ENCODE measurements at places on chromosomes 2 and 18.

- no peak for DNase-seq
These were observed 67.0 kb downstream of the PSMG2 start for GRCh38 chr18:12769644-12770440.

DNA sequence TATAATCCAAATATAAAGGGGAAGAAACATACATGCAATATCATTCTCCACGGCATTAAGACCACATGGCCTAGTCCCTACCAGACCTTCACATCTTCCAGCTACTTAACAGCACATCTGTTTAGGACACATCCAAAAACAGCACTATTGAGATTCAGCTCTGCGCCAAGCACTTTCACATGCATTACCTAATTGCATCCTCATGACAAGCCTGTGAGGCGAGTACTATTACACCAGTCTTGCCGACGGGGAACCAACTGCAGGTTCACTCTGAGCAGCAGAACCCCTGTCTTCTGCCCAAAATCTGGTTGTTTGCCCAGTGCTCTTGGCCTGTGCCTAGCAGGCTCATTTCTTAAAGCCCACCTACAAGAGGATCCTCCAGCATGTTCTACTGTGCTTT is 66.7 kb downstream of the AAK1 start:
- no peak for DNase-seq

DNA sequence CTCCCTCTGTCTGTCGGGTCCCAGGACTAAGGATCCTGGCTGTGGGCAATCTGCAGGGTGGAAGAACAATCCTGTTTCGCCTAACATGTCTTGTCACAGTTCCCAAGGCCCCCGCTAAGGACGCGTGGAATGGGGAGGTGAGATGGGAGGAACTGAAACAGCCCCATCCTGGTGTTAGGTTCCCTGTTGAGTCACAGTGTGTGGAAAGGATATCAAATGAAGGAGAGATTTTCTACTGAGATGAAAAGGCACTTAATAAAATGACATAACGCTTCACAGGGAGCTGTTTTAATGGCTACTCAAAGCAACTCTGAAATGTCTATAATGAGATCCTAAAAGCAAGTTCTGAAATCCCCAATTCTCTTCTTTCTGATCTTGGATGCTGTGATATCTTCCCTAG is 52.5 kb downstream of the RAB31 start:
- DNase-seq: no peak

DNA sequence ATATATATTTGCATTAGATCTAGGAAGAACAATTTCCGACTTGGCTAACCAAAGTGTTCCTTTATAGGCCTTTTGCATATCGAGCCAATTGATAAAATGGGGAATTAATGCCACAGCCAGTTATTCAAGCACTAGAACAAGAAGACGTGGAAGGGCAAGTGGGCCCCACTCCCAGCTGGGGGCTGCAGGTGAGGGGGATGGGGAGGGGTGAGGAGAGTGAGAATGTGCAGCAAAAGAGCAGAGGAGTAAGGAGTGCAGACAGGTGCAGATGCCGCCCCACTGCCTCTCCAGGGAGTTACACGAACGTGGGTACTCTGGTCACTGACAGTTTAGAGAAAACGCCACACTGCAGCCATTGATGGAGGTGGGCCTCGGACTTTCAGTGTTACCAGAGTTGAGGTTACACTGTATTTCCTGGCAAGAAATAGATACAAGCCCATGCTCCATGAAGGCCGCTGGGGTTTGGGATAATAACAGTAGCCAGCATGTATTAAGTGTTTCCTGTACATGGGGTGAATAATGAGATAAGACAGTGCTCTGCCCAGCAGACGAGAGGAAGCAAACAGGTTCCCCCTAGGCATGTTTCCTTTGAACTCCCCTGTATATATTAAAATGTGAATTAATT is 40.9 kb downstream of the GORASP2 start:
- DNase-seq: no peak

DNA sequence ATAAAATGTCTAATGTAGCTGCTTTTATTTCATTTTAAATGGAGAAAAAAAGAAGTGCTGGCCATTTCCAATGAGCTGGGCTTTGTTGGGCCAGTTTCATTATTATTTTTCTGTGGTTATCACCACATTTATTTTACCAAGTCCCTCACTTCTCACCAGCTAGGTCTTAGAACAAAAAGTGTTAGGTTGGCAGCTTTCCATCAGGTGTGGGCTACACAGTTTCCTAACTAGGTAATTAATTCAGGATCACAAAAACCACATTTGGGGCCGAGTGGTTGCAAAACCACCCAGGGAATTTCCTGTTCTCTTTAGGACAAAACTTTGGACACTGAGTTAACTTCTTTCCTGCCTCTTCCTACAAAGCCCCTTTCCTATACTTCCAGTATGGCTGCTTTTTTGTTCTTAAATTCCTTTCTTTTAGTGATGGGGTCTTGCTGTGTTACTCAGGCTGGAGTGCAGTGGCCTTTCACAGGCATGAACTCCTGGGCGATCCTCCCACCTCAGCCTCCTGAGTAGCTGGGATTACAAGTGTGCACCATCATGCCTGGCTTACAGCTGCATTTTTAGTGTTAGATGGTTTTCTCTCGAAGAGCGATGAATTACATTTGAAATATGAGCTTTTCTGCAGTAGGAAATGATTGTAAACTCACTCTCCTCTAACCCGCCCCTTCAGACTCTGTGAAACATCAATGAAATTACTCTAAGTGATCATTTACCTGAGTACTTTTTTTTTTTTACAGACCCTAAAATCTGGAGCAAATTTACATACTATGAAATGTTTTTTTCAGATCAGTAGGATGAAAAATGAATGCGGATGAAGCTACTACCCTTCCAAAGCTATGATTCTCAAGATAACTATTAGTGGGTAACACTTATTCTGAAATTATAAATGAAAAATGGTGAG is 2.6 kb upstream of the ZFP36L2 start:
- DNase-seq: peak; percentile 67

DNA sequence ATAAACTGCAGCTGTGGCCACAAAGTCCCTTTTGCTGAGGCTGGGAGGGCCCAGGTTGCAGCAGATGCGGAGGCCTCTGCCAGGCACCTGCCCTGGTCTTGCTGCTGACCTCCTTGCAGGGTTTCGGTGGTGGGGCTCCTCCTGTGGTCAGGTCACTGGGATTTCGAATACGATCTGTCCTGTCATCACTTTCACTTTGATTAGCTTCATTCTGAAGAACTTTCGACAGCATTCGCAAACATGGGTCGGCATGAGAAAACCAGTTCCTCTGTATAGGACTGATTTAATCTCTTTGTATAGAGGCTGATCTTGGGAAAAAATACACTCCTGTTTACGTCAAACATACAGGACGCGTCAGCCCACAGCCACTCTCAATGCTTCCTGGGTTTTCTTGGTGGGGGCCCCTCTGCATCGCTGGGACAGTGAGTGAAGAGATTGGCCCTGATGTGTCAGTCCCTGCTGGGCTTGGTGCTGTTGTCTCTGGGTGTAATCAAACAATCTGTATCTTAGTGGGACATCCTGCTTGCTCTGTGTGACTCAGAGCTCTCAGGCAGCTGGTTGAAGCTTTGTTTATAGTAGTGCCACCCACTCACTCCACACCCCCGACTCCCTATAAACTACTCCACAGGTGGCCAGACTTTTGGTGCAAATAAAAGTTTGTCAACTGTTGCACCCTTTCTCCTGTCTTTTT is 209.4 kb upstream of the CXCR4 start:
- peak; percentile 83 for DNase-seq

DNA sequence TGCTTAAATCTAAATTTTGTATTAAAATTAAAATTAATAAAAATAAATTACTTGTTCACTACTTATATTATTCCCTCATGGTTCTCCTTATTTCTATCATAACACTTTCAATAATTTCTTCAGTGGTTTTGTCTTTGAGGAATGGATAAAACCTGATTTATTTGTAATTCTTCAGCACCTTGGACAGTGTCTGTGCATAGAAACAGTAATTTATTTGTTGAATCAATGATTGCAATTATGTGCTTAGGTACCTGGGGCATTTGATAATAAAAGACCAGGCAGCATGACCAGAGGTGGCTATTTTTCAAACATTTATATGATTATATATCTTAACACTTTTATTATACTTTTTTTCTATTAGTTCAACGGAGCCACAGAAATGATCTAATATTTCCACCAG is 1062.7 kb downstream of the DSC3 start:
- no peak for DNase-seq

- DNase-seq: no peak
These were observed 274.7 kb downstream of the RND3 start for GRCh38 chr2:150212722-150213171.

DNA sequence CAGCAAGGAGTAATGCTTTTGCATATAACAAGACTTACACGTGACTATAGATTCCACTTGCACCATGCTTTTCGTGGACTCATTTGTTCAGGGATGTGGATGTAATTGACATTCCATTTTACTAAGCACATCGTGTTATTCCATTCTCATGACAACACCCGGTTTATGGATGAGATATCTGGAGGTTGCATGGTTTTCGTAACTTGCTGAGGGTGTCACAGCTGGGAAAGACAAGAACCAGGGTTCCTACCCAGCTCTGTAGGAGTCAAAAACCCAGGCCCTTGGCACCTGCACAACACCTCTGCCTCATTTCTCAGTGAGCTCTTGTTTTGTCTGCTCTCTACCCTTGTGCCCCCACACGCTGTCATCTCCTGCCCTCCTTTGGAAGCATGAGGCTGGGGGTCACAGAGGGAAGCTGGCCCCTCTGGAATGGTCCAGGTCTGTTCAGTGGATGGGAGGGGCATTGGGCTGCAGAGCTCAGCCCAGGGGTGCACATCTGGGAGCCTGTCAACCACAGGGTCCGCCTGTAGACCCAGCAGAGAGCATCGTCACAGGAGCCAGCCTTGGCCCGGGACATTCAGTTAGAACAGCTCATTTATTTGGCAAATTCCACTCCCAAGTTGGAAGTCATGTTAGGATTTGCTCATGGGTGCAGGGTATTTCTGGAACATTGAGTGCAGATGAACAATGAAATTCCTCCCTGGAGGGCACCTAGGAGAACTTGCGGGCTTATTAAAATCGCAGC is 120.1 kb upstream of the TWIST2 start:
- no peak for DNase-seq

GRCh38 chr2:133975676-133976428 is 278.0 kb upstream of the MGAT5 start:
- DNase-seq: no peak

GRCh38 chr2:33209976-33210375 is 263.2 kb downstream of the LTBP1 start:
- no peak for DNase-seq

GRCh38 chr2:169110419-169110818 is 41.1 kb downstream of the DHRS9 start:
- DNase-seq: no peak

DNA sequence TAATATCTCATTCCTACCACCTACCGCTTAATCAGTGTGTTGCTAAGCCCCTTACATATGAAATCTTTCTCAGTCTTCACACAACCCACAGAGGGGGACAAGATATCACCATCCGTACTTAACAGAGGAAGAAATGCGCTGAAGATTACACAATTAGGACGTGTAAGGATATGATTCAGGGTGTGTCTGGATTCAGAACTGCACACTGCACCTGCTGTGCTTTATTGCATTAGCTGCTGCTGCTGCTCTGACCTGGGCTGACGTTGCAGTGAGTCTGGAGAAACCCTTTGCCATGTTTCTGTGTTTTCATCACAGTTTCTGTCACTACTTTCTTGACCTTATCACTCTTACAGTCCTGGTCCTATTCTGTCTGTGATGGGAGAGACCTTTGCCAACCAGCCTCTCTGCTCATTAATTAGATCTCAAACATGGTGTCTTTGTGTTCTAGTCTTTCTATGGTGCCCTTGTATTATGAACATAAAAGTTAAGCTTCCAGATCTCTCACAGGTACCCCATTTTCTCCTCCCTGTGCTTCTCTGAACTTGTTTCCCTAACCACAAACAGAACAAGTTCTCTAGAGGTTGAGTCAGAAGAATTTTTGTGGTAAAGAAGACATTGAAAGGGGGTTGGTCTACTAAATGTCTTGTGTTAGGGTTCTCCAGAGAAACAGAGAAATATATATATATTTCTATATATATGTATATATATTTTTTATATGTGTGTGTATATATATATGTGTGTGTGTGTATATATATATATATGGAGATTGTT is 92.9 kb upstream of the CYP1B1 start:
- no peak for DNase-seq

Measured in CD8-positive, alpha-beta T cell (primary cell).